Mucosa of gallbladder (tissue), 1 donor: ENCODE measurements at places on chromosomes 4 and X. TPM values are rescaled to one million over a fixed set of nuclear protein-coding genes. Genes with fewer than 3 reads are reported as not detected.
A peak's percentile ranks its signal among the peaks of the same experiment; 100 is the strongest.

DNA sequence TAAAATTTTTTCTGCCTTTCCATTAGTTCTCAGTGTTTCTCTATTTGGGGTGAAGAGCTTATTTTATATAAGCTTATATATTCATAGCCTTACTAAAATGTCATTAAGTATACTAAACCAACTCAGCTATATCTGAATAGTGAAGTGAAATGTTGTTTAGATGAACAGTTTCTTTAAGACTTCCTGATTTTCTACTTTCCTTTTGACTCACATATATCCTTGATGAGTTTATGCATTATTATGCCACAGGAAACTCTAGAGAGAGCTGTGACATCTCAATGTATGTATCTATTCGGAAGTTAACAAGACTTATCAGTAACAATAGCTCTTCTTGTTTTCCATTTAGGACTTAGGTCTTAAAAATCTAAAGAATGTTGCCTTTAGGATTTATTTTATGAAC, 1491.8 kb upstream of the IGFBP7 start:
- DNase-seq, result no peak

- no peak for DNase-seq
Observed at GRCh38 chr4:101596781-101597552, 193.6 kb upstream of the BANK1 start.

DNA sequence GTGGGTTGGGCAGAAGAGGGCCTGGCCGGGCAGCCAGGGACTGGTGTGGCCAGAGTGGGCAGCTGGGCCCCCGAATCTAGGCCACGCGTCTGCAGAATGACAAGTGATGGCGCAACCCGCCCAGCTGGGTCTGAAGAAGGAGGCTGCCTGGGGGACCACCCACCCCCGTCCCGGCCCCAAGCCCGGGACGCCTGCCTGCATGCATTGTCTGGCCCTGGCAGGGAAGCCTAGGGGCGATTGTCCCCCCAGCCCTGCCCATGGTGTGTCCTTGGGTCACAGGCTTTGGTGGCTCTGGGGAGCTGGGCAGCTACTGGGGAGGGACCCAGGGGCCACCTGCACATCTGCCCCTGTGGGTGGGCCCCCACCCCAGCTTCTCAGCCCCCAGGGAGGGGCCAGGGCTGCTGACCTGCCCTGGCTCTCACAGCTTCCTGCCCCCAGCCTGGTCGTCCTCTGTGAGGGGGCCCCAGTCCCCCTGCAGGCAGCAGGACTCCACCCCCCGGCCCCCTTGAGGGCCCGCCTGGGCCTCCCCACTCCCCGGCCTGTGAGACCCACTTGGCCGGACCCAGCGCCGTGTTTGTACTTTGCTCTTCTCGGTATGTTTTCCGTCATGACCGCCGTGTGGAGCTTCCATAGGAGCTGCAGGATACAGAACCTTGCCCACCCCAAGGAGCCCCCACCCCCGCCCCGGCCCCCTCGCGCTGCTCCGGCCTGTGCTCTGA, 4.9 kb downstream of the FGFR3 start:
- DNase-seq, result no peak

XPNPEP2 gene
- 2.0 TPM for total RNA-seq

DNA sequence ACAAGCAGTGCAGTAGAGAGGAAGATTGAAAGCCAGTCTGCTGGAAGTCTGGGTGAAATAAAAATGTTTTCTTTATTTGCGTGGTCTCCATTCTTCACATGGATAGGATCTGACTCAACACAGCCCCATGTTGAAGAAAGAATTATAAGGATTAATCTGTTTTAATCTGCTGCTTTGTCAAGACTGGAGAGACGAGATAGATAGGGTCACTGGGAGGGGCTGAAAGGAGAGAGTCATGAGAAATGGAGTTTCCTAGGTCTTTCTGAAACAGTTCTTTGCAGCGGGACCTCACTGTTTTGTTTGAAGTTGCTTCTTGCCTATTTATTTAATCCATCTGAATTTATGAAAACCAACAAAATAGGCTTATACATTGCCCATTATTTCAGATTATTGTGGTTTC, 32.4 kb upstream of the RHOH start:
- DNase-seq, result no peak

DNA sequence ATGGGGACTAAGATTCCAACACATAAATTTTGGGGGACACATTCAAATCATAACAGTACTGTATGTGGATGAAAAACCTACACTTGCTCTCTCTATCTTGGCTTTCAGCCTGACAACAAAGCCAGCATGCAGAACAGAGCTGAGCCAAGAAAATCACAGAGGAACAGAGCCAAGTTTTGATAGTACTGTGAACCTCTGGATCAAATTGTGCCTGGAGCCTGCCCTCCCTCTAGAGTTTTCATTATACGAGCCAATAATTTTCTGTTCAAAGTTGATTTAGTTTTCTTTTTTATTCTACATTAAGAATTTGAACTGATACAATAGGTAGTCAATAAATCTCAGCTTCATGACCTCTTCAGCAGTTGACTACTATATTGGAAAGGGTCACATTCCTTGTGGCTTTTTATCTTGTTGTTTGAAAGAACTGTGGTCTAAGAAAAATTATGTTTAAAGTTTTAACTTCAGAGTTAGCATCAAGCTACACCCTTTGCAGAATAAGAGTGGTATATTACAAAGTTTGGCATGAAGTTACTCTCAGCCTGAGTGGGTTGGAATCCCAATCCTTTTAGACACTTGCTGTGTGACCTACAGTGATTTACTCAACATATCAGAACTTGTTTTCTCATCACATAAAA, 31.1 kb downstream of the GRID2 start:
- no peak for DNase-seq

DNA sequence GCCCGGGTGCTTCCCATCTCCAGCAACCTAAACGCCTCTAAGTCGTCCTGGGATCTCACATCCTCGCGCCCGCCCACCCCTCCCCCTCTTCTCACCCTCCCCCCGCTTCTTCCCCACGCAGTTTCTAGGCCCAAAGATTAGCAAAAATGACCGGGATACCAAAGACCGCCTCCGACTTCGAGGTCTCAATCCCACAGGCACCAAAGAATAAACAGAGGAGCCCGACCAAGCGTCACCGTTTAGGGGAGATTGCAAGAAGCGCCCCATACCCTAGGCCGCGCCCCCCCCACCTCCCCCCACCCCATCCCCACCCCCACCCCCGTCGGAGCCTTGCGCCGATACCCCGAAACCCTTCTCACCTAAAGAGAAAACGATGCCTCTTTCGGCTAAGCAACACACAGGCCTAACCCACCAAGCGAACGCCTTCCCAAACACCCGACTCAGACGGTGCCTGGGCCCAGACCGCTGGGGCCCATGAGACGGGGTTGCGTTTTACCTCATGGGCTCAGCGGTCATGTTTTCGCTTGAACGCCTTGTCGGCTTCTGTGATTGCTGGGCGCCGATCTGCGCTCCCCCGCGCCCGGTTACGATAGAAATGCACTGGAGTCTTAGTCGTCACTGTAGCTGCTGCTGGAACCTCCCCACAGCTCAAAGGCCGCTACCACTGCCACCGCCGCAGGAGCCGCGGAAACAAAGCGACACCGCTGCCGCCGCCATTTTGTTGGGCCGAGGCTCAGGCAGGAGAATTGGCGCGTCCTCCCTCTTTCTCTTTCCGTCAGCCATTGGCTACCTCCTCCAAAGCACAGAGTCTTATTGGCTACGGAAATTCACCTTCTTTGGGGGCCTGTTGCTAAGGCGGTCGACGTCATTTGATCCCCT, at the start of gene ATRX:
TSS of gene ATRX (minus strand) at position 731 of the 879 bp plus-strand sequence. CDS start at position 516, 215 bp downstream.
- peak; percentile 66 for DNase-seq

DNA sequence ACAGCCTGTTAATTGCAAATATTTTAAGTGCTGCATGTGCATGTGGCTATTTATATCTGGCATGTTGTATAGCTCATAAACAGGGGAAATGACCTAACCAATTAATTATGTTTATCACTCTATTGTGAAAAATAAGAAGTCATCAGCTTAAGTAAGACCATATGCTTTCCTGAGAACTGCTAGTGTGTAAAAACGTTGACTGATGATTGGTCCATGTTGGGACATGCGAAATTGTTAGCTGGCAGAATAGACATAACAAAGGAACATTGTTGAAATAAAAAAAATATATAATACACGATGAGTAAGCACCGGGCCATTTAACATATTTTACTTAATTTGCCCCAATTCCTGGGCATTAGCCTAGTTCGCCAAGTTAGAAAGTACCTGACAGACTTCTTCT, 207.5 kb downstream of the ANK2 start:
- DNase-seq, result no peak

DNA sequence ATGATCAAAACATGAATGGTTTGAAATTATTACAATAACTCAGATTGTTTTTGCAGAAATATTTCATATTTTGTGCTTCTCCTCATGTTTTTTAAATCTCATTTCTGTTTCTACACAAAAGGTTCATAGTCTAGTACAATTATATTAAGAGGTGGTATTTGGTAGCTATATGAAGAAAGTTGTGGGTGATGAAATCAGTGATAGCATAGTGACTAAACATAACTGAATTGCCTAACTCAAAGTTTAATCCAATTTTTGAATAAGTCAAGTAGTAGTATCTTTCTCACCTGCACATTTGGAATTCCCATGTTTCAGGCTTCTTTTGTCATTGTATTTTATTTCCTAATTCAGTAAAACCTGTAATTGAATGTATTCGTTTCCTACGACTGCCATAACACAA, 648.7 kb downstream of the GRID2 start:
- DNase-seq, result no peak

CCDC158 gene
- 0.55 TPM for total RNA-seq

GRCh38 chrX:19198473-19198872, 76.2 kb upstream of the ADGRG2 start:
- DNase-seq, result no peak

ERAS gene
- total RNA-seq, result not detected

ZNF81 gene
- total RNA-seq, result 10.4 TPM

DNA sequence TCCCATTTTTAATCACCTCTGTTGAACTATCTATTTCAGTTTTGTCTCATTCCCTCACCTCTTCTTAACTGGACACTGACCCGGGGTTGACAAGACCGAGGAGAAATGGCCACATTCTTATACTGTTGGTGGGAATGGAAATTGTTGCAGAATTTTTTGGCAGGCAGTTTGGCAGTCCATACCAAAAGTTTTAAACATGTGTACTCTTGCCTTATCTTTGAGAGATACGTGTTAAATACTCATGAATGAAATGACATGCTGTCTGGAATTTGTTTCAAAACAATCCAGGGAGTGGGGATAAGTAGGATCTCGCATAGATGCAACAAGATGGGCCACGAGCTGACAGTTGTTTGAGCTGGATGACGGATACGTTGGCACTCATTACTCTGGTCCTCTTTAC, 12.1 kb downstream of the FGFBP1 start:
- no peak for DNase-seq

- DNase-seq, result no peak
Observed at GRCh38 chr4:107404591-107405300, 315.3 kb downstream of the PAPSS1 start.

AWAT2 gene
- not detected for total RNA-seq

KLKB1 gene
- 3.7 TPM for total RNA-seq

- peak; percentile 12 for DNase-seq
Observed at GRCh38 chrX:38192007-38192810, 28.5 kb downstream of the SRPX start.

DNA sequence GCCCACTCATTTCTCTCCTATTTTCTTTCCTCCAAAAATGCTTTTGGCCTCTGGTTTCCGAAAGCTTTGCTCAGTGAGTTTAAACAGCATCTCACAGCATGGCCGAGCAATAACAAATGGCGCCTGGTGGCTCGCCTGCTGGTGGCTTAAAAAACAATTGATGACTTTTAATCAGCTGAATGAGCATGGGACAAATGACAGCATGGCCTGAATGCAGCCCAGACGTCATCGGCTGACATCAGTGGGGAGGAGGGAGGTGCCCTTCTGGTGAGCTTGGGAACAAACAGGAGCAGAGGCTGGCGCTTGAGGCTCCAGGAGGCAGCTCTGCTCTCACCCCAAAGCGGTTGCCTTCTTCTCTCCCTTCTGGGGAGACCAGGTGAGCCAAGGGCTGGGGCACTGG, 286.4 kb downstream of the BCOR start:
- DNase-seq, result no peak

LIMCH1 gene
- total RNA-seq, result 90.3 TPM

NALF2 gene
- total RNA-seq, result 1.8 TPM

DNA sequence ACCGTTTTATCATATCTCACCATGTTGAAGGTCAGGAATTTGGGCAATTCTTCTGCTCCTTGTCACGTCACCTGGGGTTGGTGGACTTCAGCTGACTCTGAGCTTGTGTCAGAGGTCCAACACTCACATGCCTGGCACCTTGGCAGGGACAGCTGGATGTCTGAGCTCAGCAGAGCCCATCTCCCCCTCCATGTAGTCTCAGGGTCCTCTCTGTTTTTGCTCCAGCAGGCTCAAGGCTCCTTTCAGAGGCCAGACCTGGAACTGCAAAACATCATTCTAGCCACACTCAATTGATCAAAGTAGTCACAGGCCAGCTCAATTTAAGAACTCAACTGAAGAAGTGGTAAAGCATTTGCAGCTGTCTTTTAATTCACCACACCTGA, 45.4 kb downstream of the EDNRA start:
- DNase-seq, result no peak

FAM47A gene
- total RNA-seq, result not detected

DNA sequence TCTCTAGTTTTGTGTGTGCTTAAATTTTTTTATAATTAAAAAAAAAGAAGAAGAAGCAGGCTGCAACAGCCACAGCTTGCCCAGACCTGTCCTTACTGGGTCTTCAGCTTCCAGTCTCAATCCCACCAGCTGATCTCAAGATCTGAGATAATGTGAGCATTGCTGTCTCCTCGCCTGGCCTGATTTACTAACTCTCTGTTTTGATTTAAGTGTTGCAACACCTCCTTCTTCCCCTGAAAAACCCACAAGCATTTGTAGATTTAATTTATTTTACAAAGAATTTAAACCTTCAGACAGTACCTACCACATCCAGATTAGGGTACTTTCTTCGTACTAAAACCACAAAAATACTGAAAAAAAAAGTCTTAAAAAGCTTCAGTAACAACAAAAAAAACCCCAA, 38.0 kb downstream of the FAM241A start:
- no peak for DNase-seq

RHOH gene
- 7.9 TPM for total RNA-seq

DNA sequence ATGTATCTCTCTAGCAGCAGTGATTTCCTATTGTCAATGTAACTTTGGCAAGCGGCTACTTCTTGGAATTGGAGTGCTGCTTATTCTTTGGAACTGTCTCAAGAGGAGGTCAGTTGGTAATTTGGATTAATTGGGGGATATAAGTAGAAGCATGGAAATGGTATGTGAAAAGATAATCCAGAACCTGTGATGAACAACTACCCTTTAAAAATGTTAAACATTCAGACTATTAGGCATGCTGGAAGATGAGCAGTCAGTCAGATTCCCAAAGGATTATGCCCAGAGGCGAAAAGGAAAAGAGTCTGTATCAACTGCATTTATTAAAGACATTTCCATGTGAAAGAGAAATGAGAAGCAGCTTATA, 62.5 kb downstream of the SEC24D start:
- no peak for DNase-seq

SMR3B gene
- total RNA-seq, result not detected

DNA sequence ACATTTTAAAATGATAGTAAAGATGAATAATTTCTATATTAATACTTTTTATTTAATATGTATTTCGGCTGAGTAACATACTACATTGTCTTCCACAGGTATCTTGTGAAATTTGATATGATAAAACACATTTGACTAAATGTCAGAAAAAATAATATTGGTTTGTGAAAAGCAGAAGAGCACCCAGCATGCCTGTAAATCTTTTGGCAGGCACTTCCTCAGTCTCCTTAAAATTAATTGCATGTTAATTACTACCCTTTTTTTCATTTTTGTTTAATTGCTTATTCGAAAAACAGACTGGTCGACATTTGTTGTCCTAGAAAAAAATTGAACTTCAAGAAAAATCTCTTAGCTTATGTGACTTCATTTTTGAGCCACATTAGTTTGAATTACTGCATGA, 40.6 kb downstream of the CLCN3 start:
- no peak for DNase-seq
